ENCODE measurements at places on chromosomes 7 and 10. TPM values are rescaled to one million over a fixed set of nuclear protein-coding genes. Genes with fewer than 3 reads are reported as not detected.
A peak's percentile ranks its signal among the peaks of the same experiment; 100 is the strongest.

Gene OPALIN
- total RNA-seq: not detected

Gene LIPF
- total RNA-seq: not detected

GRCh38 chr7:147803606-147804005 lies 787.0 kb upstream of the C7orf33 start:
- no peak overlapping the region for H3K4me3 ChIP-seq
- DNase-seq: no peak
- no peaks in the 10 kb centered on the region for H3K4me1 ChIP-seq
- H3K27ac ChIP-seq: no peak overlapping the region
- H3K36me3 ChIP-seq: no peaks in the 10 kb centered on the region
- no peaks in the 10 kb centered on the region for H3K27me3 ChIP-seq

GRCh38 chr7:78301407-78301806 lies 502.8 kb downstream of the PHTF2 start:
- no peaks in the 10 kb centered on the region for H3K4me1 ChIP-seq
- DNase-seq: no peak
- no peak overlapping the region for H3K27ac ChIP-seq
- H3K4me3 ChIP-seq: no peak overlapping the region
- H3K36me3 ChIP-seq: no peaks in the 10 kb centered on the region

Gene BAMBI
- 0.41 TPM for total RNA-seq

DNA sequence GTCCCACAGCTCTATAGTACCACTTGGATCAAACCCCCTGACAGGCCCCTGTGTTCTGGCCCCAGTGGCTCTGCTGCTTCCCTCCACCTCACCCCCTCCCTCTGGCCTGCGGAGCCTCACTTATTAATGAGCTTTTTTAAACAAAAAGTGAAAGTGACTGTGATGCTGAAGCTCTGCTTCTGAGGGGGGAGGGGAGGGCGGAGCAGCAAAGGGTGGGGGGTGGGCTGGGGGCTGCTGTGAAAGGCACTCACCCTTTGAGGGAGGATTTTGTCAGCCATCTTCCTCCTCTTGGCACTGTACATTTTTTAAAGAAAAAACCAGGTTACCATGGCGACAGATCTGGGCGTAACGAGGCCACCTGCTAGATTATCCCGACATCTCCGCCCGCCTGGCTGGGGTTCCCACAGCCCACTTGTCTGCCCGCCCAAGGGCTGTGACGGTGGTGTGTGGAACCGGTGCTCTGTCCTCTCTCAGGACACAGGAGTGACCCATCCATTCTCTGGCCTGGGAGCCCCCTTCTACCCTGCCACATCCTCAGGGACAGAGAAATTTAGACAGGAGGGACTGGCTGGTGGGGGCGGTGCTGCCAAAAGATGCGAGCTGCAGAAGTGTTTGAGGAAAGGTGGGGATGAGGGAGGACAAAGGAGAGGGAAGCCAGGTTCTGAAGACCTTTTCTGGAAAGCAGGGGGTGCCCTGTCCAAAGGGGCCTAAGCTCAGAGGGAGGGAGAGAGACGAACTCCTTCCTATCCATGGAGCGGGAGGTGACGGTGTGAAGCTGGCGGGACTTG lies 4.9 kb downstream of the SMARCD3 start:
- H3K27ac ChIP-seq: no peak overlapping the region
- H3K4me1 ChIP-seq: peaks cover 15% of the 10 kb centered on the region
- H3K36me3 ChIP-seq: peaks cover 8% of the 10 kb centered on the region
- peak overlapping the region; percentile 23 for H3K4me3 ChIP-seq

DNA sequence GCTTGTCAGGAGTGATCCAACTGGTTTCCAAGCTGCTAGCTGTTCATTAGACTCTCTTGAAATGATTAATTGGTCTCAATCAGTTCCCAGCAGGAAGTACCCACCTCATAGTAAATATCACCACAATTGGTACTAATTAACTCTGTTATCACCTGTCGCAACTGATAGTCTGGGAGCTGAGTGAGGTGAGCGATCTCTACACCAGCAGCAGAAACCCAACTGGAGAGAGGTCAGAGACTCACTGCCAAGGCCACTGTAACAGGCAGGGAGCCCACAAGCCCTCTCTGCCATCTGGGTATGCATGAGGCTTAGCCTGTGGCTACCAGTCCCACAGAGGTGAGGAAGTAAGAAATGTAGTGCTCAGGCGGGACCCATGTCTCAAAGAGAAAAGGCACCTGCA lies 245.5 kb downstream of the DYNC1I1 start:
- no peaks in the 10 kb centered on the region for H3K4me1 ChIP-seq
- no peak for DNase-seq
- H3K27me3 ChIP-seq: no peaks in the 10 kb centered on the region

GRCh38 chr7:52151559-52151958 lies 835.0 kb upstream of the COBL start:
- no peak overlapping the region for H3K4me3 ChIP-seq
- no peaks in the 10 kb centered on the region for H3K36me3 ChIP-seq
- H3K4me1 ChIP-seq: no peaks in the 10 kb centered on the region
- no peak for DNase-seq
- H3K27me3 ChIP-seq: no peaks in the 10 kb centered on the region

Gene C10orf105
- 0.45 TPM for total RNA-seq

DNA sequence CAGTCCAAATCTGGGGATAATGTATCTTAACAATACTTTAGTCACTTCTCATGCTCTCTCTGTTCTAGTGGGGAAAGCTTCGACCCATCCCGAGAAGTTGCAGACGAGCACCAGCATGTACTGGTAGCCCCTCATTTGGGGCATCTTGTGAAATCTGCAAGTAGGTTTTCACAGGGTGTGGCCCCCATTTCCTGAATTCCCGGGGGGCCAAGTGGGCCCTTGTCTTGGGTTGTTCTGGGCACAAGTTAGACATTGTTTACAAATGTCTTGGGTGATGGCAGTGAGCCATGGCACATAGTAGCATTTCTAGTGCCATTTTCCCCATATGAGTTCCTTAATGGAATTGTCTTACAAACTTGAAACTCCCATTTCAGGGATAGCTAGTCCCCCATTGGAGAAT lies 216.7 kb upstream of the KCND2 start:
- no peaks in the 10 kb centered on the region for H3K4me1 ChIP-seq
- no peak for DNase-seq
- no peaks in the 10 kb centered on the region for H3K36me3 ChIP-seq

Gene IKZF5
- 29.4 TPM for total RNA-seq

Gene UFSP1
- total RNA-seq: 1.5 TPM

DNA sequence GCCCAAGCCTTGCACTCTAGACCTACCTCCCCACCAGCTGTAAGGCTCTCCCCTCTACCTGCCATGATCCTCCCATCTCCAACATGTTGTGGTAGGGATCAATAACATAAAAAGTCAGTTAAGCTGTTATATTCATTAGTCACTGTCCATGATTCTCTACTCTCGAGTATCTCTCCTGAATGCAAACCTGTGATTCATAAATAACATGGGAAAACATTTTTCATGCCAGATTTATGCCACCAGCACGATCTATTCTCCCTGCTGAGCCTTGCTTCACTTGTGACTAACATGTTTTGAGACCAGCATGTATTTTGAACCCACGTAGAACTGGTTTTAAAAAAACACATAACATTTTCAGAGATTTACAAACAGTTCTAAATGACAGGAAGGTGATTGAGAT lies 30.3 kb downstream of the TMEM168 start:
- no peak overlapping the region for H3K27ac ChIP-seq
- no peaks in the 10 kb centered on the region for H3K27me3 ChIP-seq
- DNase-seq: no peak
- H3K4me1 ChIP-seq: no peaks in the 10 kb centered on the region
- no peaks in the 10 kb centered on the region for H3K36me3 ChIP-seq
- H3K4me3 ChIP-seq: no peak overlapping the region

DNA sequence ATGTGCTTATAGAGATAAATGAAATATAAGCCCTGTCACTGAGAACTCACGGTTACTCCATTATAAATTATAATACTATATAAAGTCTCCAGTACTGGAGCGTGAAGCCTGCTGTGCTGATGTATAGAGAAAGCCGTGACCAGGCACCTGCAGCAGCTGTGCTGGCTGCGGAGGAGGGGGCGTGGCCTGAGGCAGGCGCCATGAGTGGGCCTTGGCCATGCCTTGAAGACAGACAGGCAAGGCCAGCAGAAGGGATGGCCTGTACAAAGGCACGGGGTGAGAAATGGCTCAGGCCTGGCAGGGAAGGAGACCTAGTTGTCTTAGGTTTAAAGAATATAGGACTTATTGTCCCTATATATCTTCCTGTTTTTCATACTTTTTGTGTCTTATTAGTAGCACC lies 218.5 kb upstream of the STK17A start:
- no peak for DNase-seq
- H3K36me3 ChIP-seq: no peaks in the 10 kb centered on the region
- H3K27ac ChIP-seq: no peak overlapping the region
- no peaks in the 10 kb centered on the region for H3K4me1 ChIP-seq
- no peak overlapping the region for H3K4me3 ChIP-seq

GRCh38 chr10:83574770-83575169 lies 564.5 kb upstream of the GHITM start:
- H3K27me3 ChIP-seq: no peaks in the 10 kb centered on the region
- H3K4me1 ChIP-seq: no peaks in the 10 kb centered on the region
- no peak overlapping the region for H3K4me3 ChIP-seq

GRCh38 chr10:78684947-78685346 lies 383.8 kb upstream of the ZMIZ1 start:
- no peak overlapping the region for H3K27ac ChIP-seq
- DNase-seq: no peak
- H3K27me3 ChIP-seq: peaks cover 19% of the 10 kb centered on the region
- H3K4me3 ChIP-seq: no peak overlapping the region
- H3K4me1 ChIP-seq: no peaks in the 10 kb centered on the region
- no peaks in the 10 kb centered on the region for H3K36me3 ChIP-seq

Gene ST8SIA6
- total RNA-seq: 1.6 TPM

Gene UBTD1
- 2.4 TPM for total RNA-seq

- DNase-seq: no peak
- H3K4me3 ChIP-seq: no peak overlapping the region
- peaks cover 5% of the 10 kb centered on the region for H3K27me3 ChIP-seq
- H3K36me3 ChIP-seq: no peaks in the 10 kb centered on the region
These were observed 124.4 kb downstream of the TACC2 start for GRCh38 chr10:122113161-122113944.

All from T-cell (primary cell).